ACHN (cell line): ENCODE measurements at places on chromosomes 16 and 17.

DNA sequence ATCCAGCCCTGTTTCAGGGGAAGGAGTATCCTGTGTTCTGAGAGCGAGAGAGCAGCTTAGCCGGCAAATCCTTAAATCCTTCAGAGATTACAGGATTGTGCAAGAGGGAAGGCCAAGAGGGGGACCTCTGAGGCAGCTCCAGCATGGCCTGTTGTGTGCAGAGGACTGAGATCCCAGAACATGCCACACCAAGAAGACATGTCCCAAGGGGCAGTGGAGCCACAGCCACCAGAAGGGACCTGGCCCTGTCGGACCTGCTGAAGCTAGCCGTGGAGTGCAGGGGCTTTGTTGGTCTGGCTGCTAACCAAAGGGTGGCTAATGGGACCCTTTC, 1.6 kb upstream of the MRC2 start:
- no peak for DNase-seq

DNA sequence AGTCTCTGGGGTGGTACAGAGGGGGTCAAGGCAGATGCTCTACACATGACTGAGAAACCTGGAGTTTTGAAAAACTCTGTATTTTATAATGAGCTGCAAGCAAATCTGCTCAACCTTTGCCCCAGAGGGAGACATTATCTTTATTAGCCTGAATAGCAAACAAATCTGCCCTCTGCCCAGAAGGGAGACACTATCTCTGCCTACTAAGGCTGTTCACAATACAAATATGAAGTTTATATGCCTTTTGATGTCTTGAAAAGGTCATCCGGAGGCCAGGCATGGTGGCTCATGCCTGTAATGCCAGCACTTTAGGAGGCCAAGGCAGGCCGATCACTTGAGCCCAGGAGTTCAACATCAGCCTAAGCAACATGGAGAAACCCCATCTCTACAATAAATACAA, 11.0 kb upstream of the XYLT1 start:
- no peak for DNase-seq

GRCh38 chr17:15511142-15511541, 43.7 kb upstream of the CDRT4 start:
- DNase-seq: no peak

GRCh38 chr17:34386697-34387550, 23.9 kb upstream of the CCL1 start:
- DNase-seq: no peak

GRCh38 chr17:73863761-73864535, 219.7 kb upstream of the SDK2 start:
- no peak for DNase-seq

GRCh38 chr17:68491381-68492231, 20.6 kb upstream of the PRKAR1A start:
- DNase-seq: no peak

GRCh38 chr17:46191322-46192188, 1.7 kb downstream of the KANSL1 start:
- DNase-seq: peak; percentile 31

DNA sequence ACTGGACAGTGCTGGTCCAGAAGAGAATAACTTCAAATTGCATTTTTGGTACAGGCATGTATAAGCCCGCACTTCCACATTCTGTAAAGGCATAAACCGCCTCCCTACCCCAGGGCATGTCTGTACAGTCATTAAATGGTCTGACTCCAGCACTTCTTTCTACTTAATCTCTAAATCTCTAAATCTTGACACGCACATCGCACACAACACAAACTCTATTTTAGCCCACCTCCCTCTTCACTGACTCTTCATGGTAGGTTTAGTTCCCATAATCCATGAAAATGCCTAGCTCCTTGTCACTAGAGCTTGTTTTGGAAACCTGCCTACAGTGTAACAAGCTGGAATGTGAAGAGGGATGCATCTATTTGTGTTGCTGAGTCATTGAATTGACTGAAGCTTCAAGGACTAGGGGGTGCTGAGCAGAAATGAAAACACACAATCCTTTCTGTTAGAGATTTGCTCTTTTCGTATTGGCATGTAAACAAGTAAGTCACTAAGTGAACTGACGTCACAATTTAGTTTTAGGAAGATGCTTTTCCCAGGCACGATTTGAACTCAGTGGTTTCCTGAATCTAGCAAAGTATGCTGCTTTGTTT, 1.6 kb upstream of the DUSP14 start:
- DNase-seq: peak; percentile 94

GRCh38 chr17:13575922-13576419, 25.8 kb downstream of the HS3ST3A1 start:
- no peak for DNase-seq

- no peak for DNase-seq
Observed at GRCh38 chr17:41976142-41976768, 9.7 kb downstream of the CNP start.

DNA sequence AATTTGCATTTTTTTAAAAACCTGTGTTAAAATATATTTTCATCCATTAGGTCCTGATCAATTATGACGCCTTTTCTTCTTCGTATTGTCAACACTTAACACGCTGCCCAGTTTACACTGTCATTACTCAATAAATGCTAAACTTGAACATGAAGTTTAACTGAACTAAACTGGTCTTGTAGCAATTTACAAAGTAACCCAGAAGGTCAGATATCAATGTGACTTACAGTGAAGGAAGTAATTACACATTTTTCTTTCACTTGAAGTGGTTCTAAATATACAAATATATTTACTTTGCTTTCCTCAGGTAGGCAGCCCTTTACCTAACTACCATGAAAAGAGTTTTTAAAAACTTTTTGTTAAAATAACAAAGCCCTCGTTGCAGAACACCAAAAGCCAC, 256.5 kb upstream of the AXIN2 start:
- DNase-seq: no peak

GRCh38 chr17:6755281-6755680, 565 bp upstream of the XAF1 start:
- DNase-seq: no peak

GRCh38 chr17:72529386-72529785, 408.6 kb downstream of the SOX9 start:
- DNase-seq: no peak

DNA sequence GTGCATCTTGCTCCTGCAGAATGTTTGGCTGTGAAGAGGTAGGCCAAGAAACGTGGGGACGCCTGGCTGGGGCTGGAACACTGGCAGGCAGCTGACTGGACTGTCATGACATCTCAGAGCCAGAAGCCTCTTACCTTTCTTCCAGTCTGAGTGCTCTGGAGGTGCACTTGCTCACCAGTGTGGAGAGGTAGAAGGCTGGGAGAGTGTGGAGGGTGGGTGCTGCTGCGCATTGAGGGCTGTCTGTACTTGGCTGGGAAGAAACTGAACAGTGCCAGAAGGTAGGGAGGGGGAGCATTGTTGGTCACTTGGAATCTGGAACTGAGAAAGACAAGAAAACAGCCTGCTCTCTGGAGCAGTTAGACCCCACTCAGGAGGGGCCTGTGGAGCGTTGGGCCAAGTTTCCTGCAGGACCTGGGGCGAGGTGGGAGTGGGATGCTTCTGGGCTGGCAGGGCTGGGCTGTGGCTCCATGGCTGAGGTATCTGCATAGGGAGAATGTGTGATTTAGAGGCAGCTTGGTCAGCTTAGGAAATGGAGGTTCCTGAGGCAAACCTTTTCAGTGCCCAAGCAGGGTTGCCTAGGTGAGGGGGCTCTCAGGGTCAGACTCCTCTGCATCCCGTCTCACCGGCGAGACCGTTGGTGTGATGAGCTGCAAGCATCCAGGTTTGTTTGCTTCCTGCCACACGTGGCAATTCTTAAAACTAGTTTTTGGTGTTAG, 55.1 kb downstream of the KSR1 start:
- DNase-seq: no peak

DNA sequence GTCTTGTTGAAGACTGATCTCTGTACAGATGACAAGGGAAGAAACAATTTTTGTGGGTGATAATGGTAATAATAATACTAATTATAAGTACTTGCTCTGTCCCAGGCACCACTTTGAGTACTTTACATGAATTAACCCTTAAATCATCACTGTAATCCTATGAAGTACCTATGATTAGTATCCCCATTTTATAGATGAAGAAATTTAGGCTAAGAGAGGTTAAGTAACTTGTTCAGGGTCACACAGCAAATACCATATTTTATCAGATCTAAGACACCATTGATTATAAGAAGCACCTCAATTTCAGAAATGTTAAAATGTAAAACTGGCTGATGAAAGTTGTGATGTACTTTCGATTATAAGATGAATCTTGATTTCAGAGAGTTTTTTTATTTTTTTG, 18.6 kb downstream of the TADA2A start:
- DNase-seq: no peak

DNA sequence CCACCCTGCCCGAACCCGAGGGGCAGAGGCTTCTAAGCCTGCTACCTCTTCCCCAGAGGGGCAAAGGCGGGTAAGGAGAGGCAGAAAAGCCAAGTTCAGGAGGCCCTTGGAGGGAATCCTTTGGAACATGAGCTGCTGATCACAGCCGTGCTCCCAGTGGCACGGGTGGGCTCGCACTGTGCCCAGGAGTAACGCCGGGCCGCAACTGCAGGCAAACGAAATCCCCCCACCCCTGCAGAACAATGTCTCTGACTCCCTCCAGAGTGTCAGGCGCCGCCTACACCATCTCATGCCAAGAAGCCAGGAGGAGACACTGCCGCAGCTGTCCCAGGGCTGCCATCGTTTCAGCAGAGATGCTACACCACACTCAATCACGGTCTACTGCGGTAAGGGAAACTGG, 8.9 kb downstream of the P4HB start:
- DNase-seq: no peak

DNA sequence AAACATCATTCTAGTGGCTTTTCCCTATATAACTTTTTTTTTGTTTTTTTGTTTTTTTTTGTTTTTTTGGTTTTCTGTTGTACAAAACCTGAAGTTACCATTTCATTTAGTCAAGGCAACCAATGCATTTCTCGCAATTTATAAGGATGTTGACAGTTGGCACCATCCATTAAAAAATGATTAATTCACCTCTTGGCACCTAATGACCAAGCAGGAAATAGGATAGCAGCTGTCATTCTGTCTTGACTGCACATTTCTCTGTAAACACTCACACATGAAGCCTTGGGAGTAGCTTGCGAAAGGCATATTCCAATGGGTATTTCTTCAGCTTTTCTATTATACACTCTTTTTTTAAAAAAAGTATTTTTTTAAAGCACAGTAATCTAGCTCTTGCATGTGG, 77.5 kb downstream of the SYCE1L start:
- no peak for DNase-seq

- DNase-seq: no peak
Observed at GRCh38 chr16:27226476-27226875, 23.1 kb downstream of the KDM8 start.
